Foreskin keratinocyte (primary cell): ENCODE measurements at places on chromosomes 1 and 21. TPM values are rescaled to one million over a fixed set of nuclear protein-coding genes. Genes with fewer than 3 reads are reported as not detected.

The DNAJC6 gene
- total RNA-seq: 5.1 and 5.8 TPM in 2 replicates

- DNase-seq: peak; percentile 44
These were observed 70.3 kb upstream of the SERBP1 start for GRCh38 chr1:67500413-67500959.

- DNase-seq: no peak
These were observed 21.1 kb downstream of the FMO5 start for GRCh38 chr1:147204080-147204479.

DNA sequence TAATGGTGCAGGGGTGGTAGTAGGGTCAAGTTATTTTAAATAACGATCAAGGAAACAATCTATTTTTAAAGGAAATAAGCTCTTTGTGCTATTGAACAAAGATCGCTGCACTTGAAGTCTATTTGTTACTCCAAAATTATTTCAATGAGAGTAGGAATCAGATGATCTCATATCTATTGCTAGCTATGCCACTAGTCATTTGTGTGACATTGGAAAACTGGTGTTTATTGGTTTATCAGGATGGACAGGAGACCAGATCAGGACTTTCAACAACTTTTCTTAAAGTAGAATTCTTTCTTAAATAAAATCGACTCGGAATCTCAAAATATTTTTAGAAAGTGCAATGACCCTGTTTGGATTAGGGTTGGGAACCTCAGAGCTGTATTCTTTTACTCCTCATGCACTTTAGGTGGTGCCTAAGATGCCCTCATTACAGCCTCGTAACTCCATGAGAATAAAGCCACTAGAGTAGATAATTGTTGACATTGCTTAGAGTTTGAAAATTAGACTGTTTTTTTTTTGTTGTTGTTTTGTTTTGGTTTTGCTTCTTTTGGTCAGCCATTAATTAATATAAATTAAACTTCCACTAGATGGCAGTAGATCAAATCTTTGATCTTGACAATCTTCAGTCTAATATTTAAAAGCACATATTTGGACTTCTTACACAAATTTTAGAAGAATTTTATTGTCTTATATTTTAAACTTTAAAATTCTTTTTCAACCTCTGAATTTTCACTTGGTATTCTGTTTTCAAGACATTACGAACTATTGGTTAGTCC is 352.4 kb downstream of the USP25 start:
- no peak for DNase-seq

- DNase-seq: no peak
These were observed 102.0 kb downstream of the PTPN14 start for GRCh38 chr1:214449371-214449770.

GRCh38 chr1:210728437-210729149 is 399.9 kb downstream of the HHAT start:
- no peak for DNase-seq

- no peak for DNase-seq
These were observed 304.9 kb downstream of the HHAT start for GRCh38 chr1:210633636-210634035.

The KRTAP13-3 gene
- not detected in 2 replicates for total RNA-seq

The KCNE2 gene
- not detected in 2 replicates for total RNA-seq

DNA sequence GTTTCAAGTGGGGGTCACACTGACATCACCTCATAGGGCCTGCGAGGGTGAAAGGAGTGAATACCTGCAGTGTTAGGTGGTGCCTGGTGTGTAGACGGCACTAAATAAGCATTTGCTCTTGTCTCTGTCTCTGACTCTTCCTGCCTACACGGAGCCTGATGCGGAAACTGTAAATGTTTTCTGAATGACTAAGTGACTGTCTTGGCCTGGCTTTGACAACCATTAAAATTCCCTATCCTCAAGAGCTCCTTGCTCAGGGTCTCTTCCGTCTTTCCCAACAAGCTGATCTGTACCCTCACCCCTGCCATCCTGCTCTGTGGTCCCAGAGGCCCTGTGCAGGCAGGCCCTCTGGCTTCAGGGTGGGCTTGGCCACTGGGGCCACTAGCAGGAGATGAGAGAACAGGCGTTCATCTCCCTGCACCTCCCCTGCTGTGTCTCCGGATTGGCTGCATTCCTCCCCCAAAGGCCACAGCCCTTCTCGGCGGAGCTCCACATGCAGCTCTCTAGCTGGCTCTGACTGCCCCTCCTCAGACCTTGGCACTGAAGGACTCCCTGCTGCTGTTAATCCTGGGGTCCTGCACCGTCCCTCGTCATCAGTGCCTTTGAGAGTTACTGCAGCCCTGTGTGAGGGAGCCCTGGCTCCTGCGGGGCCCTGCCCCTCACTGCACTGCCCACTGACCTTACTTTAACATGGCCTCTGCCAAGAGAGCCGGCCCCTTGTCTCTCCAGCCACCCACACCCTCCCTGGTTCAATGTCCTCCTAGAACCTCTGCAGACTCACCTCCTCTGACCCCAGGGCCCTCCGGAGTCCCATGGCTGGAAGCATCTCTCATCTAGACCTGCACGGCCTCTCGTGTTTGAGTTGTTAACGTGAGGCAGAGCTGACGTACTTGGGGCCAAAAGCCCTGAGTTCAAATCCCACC is 211.1 kb downstream of the MATN1 start:
- DNase-seq: peak; percentile 85

The PGLYRP4 gene
- total RNA-seq: 0.07 and 0.27 TPM in 2 replicates

DNA sequence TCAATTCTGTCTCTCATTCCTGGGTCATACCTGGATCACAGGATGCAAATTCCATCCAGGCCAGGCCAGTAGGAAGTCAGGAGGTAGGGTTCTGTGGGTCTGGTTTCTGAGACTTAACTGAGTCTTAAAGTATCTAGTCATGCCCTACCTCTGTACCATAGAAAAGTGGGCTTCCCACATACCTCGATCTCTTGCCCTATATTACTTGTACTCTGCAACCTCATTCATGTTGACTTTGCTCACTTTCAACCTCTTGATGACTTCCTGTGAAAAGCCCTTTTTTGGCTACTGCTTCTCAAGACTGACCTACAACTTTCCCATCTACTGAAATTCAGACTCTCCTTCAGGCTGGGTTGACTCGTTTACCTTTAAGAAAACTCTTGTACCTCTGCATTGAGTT is 128.9 kb upstream of the C8B start:
- DNase-seq: no peak

DNA sequence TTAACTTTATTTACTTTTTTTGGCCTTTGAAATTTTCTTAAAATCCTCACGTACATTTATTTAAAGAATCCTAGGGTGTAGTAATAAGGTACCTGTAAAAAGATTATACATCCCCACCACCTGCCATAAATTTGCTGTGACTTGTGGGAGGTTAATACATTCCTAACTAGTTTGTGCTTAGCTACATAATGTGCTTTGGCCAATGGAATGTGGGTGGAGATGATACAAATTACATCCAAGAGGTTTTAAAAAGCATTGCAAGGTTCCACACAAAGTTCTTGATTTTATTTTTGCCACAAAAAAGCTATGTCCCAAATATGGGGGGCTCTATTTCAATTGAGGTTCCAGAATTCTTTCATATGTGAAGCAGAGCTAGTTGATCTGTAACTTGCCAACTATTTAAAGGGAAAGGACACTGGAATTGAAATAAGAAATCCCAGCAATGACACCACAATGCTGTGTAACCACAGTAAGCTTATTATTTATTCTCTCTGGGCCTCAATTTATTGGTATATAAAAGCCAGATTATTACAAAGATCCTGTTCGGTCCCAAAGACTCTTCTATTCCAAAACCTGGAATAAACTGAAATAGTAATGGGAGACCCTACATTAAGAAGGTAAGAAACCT is 15.7 kb downstream of the ASPM start:
- DNase-seq: peak; percentile 74

- DNase-seq: no peak
These were observed 636.3 kb downstream of the LTN1 start for GRCh38 chr21:28356422-28356821.

- no peak for DNase-seq
These were observed 458.9 kb upstream of the RGS18 start for GRCh38 chr1:191699343-191699742.

- DNase-seq: no peak
These were observed 39.5 kb downstream of the XCL2 start for GRCh38 chr1:168504064-168504837.

- DNase-seq: no peak
These were observed 7.4 kb downstream of the IFNAR1 start for GRCh38 chr21:33332143-33332542.

- DNase-seq: no peak
These were observed 42.7 kb upstream of the GLIS1 start for GRCh38 chr1:53781654-53782053.

DNA sequence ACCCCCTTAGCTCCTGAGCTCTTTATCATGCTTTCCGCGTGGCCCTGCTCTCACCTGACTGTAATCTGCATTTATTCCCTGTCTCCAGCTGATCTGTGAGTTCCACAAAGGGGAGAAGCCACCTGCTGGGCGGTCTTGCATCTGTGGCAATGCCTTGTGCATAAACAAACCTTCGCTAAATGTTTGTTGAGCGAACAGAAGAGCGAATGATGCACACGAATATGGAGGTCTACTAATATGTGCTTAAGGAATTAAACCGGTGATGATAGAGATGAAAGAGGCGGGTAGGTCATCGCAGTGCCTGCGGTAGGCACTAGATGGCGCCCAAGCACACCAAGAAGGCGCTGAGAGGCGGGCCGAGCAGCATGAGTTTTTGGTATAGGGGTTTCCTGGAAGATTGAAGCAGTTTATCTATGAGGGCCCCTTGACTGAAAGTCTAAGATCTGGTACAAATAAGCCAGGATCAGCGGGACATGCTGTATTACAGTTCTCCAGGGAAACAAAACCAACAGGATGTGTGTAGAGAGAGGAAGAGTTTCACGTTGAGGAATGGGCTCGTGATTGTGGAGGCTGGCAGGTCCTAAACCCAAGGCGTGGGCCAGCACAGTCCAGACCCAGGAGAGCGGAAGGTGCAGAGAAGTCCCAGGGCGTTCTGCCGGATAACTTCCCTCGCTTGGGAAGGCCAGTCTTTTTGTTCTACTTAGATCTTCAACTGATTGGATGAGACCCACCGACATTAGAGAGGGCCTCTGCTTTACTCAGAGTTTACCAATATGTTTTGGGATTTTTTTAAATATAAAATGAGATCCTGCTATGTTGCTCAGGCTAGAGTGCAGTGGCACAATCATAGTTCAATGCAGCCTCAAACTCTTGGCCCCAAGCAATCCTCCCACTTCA is 34.7 kb downstream of the TOMM20 start:
- peak; percentile 52 for DNase-seq

DNA sequence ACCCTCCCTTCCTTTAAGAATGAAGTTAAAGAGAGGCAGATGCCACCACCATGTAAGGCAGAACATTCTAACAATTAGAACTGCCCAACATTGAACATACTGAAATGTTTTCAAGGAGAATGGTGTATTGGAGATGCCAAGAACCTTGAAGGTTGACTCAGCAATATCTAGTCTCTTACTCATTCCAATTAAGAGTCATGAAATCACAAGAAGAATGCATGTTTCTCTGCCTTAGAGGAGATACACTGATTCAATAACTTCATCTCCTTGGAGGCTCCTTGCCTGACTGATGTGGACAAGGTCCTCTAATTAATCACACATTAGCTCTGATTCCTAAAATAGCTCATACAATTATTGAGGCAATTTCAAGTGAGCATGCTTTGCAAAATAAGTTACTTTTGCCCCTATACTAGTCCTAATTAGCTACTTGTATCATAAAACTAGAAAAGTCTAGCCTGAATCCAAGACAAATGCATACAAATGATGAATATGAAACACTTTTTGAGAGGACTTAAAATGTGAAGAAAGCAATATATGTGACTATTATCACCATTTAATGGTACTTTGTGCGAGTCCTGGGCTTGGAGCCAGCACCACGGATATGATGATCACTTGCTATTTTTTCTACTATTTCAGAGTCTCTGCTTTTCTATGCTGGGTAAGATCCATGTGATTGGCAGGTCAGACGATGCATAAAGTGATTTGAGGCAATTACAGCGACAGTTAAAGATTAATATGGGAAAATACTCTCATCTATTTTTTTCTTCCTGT is 114.5 kb downstream of the DSCAM start:
- no peak for DNase-seq

GRCh38 chr1:204350857-204351573 is 8.7 kb downstream of the PLEKHA6 start:
- DNase-seq: no peak

- DNase-seq: no peak
These were observed 15.8 kb upstream of the EVA1B start for GRCh38 chr1:36339215-36339614.

The TIPRL gene
- 35.9 and 37.0 TPM in 2 replicates for total RNA-seq

The IVL gene
- 1.5 and 2.1 TPM in 2 replicates for total RNA-seq

The CFAP141 gene
- total RNA-seq: not detected in 2 replicates

GRCh38 chr1:26190373-26190987 is at the start of gene CATSPER4:
TSS of gene CATSPER4 (plus strand) at chr1:26190602. CDS start at chr1:26190628, 26 bp downstream.
- DNase-seq: no peak

- no peak for DNase-seq
These were observed 239.3 kb downstream of the NPHP4 start for GRCh38 chr1:5752746-5753548.

DNA sequence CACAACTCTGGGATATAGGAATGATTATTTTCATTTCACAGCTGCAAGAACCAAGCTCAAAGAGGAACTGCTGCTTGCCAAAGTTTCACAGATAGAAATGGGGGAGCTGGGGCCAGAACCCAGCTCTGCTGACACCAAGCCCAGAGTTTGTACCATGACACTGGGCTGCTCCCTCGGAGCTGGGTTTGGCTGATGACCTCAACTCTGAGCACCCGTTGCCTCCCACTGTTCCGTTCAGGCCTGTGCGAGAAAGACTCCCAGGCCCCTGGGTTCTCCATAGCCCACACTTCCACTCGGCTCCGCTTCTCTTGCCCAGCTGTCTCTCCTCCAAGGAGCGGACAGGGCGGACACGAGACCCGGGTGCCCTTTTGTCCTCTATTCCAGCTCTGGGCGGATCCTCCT is 55.2 kb downstream of the NGF start:
- DNase-seq: no peak

The FH gene
- total RNA-seq: 126 and 141 TPM in 2 replicates

DNA sequence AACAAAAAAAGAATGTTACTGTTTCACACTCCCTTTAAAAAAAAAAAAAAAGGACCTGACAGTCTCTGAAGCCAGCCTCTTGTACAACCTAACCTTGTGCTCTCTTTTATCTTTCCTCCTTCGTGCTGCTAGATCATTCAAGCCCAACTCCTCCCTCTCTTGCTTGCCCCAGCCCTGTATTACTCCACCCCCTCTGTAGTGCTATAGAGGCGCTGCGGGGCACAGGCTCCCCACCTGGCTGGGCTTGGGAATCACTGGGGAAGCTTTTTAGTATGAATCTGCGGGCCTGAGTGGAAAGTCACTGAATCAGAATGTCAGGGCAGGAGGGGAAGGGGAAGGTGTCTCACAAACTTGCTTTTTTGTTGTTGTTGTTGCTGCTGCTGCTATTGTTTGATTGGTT is 383.7 kb upstream of the CAMK1G start:
- no peak for DNase-seq

DNA sequence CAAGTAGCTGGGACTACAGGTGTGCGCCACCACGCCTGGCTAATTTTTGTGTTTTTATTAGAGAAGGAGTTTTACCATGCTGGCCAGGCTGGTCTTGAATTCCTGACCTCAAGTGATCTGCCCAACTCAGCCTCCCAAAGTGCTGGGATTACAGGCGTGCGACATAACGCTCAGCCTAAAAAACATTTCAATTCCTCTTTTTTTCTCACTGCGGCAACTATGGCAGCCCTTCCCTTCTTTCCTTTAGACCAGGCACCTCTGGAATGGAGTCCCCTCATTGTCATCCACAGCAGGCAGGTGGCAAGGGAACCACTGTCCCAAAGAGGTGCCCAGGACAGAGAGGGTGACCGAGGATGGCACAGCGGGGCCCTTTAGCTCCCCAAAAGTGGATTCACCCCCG is 14.1 kb downstream of the CEP104 start:
- DNase-seq: no peak
